GM12891 (cell line): ENCODE measurements at places on chromosomes 7 and 10.

DNA sequence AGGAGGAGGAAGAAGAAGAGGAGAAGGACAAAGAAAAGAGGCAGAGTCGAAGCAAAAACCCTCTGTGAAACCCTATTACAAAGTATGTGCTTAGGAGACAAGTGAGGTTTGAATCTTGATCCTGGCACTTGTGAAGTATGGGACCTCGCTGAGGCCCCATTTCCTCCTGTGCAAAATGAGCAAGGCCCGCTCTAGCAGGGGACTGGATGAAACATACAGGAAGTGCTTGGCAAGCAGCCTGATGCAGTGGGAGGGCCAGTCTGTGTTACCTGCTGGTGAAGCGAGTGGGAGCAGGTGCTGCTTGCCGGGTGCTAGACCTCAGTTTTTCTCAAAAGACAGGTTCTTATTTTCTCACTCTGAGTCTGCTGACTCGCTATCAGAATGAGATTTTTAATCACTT lies 150.4 kb downstream of the JCAD start:
- no peak for DNase-seq

GRCh38 chr10:17951868-17952371 lies at the start of gene SLC39A12:
Gene SLC39A12 (plus strand): TSS chr10:17951918. CDS start chr10:17953277, 1,359 bp downstream.
- DNase-seq = no peak

DNA sequence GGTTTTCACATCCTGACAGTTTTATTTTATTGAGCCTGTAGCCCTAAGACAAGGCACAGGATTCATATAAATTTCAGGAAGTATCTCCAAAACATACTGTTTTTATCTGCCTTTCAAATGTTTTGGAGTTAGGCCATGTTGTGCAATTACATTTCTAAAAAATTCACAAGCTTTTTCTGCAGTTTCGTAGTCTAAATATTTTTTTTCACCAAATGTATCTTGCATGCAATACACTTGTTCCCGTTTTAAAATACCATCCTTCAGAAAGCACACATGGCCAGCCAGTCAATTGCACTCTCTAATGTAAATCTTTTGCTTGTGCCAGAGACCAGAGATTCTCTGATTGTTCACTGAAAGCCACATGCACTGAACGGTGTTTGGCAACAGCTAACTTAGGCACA lies 161.5 kb upstream of the PRKCQ start:
- no peak for DNase-seq

DNA sequence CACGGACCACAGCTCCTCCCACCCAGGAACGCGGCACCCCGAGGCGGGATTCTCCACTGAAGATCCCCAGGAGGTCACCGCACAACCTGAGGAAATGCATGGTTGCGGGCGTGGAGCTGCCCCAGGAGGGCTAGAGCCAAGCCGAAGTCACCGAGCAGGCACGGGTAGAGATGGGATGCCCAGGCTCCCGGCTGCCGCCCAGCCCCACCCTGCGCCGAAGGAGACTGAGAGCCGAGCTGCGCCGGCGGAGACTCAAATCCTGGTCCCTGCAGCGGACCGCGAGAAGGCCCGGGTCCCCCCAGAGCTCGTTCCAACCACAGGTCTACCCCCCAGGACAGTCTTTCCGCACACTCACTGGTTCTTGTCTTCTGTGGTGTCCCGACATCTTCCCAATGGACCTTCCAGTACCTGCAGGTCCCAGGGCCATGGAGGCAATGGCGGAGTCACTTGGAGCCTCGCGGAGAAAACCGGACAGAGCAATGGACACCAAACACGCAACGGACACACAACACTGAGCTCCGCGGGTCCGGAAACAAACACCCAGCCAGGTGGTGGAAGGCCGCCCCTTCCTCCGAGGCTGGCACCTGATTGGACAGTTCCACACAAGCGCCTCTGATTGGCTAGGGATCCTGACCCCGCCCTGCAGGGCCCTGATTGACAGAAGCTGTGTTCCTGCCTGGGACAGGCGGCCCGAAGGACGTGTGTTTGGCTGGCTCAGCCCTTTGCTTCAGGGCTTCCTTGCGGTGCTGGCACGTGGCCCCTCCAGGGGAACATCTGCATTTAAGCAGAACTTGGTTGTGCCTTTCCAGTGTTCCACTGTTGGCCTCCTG lies 331.9 kb upstream of the NUPR2 start:
- DNase-seq = no peak
